Activated CD4-positive, CD25-positive, alpha-beta regulatory T cell treated with anti-CD3 and anti-CD28 coated beads, Interleukin-2, amount 50 U/mL, for 16 hours (primary cell): ENCODE measurements at places on chromosomes 11 and 22.

DNA sequence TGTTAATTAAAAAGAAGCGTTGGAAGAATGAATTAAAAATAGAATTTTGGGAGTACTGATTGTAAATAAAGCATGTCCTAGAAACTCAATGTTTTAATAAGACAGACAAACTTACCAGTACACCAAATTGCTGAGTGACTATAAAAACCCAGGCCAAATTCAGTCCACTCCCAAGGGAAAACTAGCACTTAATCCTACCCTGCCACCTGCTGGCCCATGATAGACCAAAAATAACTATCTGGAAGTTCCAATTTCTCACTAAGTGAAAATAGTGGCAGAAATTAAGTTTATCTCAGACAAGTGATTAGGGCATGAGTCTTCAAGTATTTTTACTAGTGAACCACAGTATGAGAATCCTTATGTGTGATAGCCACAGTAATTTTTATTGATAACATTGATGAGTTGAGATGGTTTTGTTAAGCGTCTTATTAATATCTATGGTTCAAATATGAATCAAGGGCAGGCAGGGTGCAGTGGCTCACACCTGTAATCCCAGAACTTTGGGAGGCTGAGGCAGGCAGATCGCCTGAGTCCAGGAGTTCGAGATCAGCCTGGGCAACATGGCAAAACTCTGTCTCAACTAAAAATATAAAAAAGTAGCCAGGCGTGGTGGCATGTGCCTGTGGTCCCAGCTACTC lies 9.8 kb upstream of the DDX10 start:
- DNase-seq: peak; percentile 0

DNA sequence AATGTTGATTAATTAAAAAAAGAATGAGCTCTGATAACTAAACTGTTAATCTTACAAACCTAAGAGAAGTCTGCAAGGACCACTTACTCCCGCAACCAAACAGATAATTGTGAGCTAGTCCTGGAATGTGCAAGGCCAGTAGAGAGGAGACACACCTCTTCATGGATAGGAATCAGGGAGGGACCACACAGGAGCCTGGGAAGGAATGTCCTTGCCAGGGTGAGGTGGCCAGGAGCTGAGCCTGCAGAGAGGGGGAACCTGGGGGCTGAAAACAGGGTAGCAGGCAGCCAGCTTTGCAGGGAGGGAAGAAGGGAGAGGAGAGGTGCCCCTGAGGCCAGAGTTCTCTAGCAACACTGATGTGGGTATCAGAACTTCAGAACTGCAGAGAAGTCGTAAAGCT lies 9.4 kb upstream of the NLRP10 start:
- no peak for DNase-seq

DNA sequence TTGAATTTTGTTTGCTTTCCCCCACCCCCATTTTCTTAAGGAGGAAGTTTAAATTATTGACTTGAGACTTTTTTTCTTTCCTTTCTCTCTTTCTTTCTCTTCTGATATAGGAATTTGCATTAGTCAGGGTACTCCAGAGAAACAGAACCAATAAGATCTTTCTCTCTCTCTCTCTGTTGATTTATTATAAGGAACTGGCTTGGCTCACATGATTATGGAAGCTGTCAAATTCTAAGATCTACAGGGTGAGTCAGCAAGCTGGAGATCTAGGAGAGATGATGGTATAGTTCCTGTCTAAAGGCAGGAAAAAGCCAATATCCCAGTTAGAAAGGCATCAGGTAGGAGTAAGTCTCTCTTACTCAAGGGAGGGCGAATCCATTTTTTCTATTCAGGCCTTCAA lies 64.0 kb downstream of the CCDC81 start:
- DNase-seq: no peak

GRCh38 chr11:95650276-95650675 lies 139.3 kb downstream of the FAM76B start:
- DNase-seq: no peak

GRCh38 chr11:104163100-104164027 lies 583 bp downstream of the PDGFD start:
- DNase-seq: no peak

- DNase-seq: no peak
Measured at GRCh38 chr11:61133145-61133544, 28.1 kb downstream of the VPS37C start.

DNA sequence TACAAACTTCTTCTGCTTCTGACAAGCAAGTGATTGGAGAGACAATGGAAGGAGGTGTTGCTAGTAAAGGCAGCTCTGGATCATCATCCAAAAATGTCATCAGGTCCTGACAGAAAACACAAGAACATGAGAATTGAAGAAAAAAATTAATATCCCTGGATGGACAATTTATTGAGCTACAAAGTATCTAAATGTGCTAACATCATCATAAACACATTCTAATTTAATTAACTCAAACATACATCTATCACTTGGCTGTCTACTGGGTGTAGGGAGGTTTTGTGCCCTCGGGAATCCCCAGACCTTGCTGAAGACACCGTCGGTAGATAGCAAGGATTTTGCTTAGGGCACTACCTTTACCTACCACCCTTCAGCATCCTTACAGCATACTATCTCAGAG lies 72.6 kb downstream of the ENTHD1 start:
- DNase-seq: no peak

DNA sequence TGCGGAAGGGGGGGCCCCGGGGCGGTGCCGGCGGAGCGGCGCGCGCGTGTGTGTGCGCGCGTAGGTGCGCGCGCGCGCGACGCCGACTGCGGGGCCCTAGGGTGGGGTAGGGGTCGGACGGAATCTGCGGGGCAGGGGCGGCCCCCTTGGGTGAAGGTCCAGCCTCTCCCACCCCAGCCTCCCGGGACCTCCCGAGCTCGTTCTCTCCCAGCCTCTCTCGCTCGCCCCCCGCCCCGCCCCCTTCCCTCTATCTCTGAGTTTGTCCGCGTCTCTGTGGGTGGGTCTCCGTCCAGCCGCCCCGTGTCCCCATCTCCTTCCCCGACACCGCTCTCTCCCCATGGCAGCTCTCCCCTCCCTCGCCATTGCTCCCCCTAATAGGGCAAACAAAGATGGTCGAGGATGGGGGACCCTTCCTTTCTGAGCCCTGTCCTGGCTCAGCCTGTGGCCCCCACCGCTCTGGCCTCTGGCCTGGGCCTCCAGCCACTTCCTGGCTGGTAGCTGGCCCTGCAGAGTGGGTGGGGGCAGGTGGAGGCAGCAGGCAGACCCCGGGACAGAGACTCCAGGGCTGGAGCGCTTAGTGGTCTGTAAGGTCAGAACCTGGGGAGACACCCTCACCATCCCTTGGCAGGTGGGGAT lies 33.0 kb upstream of the PRR5 start:
- no peak for DNase-seq

DNA sequence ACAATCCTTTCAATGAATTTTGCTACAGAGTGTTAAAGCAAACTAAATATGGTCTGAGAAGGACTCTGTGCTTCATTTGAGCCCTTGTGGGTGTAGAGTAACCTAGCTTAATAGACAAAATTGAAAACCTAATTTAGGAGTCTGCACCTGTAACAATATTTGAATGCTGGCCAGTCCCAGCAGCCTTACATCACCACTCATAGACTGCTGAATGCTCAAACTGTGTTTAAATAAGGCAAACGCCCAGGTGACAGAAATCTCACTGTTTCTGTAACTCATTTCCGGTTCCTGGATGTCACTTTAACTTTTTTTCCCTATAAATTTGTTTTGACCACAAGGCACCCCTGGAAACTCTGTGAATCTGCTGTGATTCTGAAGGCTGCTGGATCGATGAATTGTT lies 45.5 kb upstream of the GLYATL1B start:
- DNase-seq: no peak
